Spleen (tissue), 13 donors: ENCODE measurements at places on chromosomes 7 and 10. TPM values are rescaled to one million over a fixed set of nuclear protein-coding genes. Genes with fewer than 3 reads are reported as not detected.

GRCh38 chr7:123682690-123683089, 27.0 kb downstream of the LMOD2 start:
- no peak for DNase-seq
- no peaks in the 10 kb centered on the region for H3K27me3 ChIP-seq
- peaks cover 8% of the 10 kb centered on the region for H3K36me3 ChIP-seq
- no peak overlapping the region for H3K4me3 ChIP-seq
- H3K27ac ChIP-seq, result no peak overlapping the region

GRCh38 chr10:74223755-74224529, 72.9 kb downstream of the ADK start:
- no peak overlapping the region for H3K27ac ChIP-seq
- H3K27me3 ChIP-seq, result no peaks in the 10 kb centered on the region
- no peak overlapping the region for H3K4me3 ChIP-seq
- no peaks in the 10 kb centered on the region for H3K36me3 ChIP-seq
- DNase-seq, result no peak

DNA sequence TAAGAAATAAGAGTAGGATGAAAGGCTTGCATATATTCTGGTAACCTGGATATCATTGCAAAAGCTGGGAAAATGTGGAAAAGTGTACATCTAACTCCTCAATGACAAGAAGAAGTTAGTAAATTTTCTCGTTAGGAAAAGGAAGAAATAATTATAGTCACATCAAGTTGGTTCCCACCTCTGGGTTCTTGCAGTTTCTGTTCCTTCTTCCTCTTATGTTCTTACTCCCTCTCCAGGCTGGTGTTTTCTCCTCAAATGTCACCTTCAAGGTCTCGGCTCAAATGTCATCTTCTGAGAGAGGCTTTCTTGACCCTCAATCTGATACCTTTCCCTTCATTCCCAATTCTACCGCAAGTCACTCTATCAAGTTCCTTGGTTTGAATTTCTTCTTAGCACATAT, 64.4 kb downstream of the ENTPD1 start:
- no peaks in the 10 kb centered on the region for H3K27me3 ChIP-seq
- H3K4me3 ChIP-seq, result no peak overlapping the region
- no peak for DNase-seq
- H3K36me3 ChIP-seq, result no peaks in the 10 kb centered on the region

The LOXL4 gene
- 1.7 TPM for total RNA-seq

DNA sequence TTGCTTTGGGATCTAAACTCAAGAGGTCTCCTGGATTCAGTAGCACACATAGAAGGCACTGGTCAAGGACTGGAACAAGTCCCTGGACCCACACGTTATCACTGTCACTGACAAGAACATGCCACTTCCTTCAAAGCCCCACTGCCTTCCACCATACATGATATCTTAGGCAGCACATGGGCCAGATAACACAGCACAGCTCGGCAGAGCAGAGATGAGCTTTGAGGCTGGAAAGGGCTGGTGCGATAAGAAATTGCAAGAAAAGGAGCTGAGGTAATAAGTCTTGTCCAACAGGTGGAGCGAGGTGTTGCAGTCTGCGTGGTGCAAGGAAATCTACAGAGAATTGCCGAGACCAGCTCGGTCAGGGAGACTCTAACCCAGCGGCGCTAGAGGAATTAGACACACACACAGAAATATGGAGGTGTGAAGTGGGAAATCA, 139.8 kb upstream of the CDK13 start:
- peaks cover 4% of the 10 kb centered on the region for H3K27me3 ChIP-seq
- H3K4me3 ChIP-seq, result no peak overlapping the region
- no peak for DNase-seq
- no peaks in the 10 kb centered on the region for H3K36me3 ChIP-seq
- no peaks in the 10 kb centered on the region for H3K4me1 ChIP-seq

DNA sequence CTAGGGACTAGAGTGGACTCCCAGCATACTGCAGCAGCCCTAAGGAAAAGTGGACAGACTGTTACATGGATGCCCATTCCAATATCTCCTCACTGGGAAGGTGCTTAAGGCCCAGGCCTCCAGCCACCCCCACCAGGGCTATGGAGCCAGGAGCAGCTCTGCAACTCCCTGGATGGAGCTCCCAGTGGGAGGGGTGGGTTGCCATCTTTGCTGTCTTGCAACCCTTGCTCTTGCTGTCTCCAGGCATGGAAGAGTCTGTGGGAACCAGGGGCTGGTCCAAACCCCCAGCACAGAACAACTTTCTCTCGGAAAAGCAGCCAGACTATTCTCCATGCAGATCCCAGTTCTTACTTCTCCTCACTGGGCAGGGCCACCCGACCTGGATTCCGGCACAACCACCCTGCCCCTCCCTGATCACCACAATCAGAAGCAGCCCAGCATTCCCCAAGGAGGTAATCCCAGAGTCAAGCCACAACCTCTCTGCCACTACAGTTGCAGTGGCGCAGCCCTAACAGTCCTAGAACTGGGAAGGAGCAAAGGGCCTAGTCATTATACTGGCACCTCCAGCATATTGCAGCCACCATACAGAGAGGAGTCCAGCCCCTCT, 41.8 kb upstream of the ZNF488 start:
- H3K27ac ChIP-seq, result no peak overlapping the region
- peak; percentile 50 for DNase-seq
- no peaks in the 10 kb centered on the region for H3K36me3 ChIP-seq
- H3K4me3 ChIP-seq, result no peak overlapping the region

The C10orf67 gene
- total RNA-seq, result 0.32 TPM

GRCh38 chr7:126574276-126575250, 678.2 kb downstream of the GRM8 start:
- H3K27ac ChIP-seq, result no peak overlapping the region
- H3K27me3 ChIP-seq, result no peaks in the 10 kb centered on the region
- H3K4me3 ChIP-seq, result no peak overlapping the region
- H3K4me1 ChIP-seq, result no peaks in the 10 kb centered on the region
